ENCODE measurements at places on chromosomes 6 and 20. TPM values are rescaled to one million over a fixed set of nuclear protein-coding genes. Genes with fewer than 3 reads are reported as not detected.

The CFB gene
- not detected for total RNA-seq

The CRISP3 gene
- total RNA-seq: not detected

The ZNF217 gene
- total RNA-seq: 45.1 TPM

The DUSP15 gene
- not detected for total RNA-seq

The SLC35D3 gene
- not detected for total RNA-seq

The SLC22A3 gene
- not detected for total RNA-seq

The CRISP2 gene
- total RNA-seq: not detected

The SALL4 gene
- 0.46 TPM for total RNA-seq

The SLC32A1 gene
- total RNA-seq: not detected

All from activated CD8-positive, alpha-beta memory T cell treated with anti-CD3 and anti-CD28 coated beads for 36 hours (primary cell).